Activated CD8-positive, alpha-beta memory T cell treated with anti-CD3 and anti-CD28 coated beads, Interleukin-2, amount 50 U/mL, for 4 hours (primary cell): ENCODE measurements at places on chromosomes 7 and 10.

DNA sequence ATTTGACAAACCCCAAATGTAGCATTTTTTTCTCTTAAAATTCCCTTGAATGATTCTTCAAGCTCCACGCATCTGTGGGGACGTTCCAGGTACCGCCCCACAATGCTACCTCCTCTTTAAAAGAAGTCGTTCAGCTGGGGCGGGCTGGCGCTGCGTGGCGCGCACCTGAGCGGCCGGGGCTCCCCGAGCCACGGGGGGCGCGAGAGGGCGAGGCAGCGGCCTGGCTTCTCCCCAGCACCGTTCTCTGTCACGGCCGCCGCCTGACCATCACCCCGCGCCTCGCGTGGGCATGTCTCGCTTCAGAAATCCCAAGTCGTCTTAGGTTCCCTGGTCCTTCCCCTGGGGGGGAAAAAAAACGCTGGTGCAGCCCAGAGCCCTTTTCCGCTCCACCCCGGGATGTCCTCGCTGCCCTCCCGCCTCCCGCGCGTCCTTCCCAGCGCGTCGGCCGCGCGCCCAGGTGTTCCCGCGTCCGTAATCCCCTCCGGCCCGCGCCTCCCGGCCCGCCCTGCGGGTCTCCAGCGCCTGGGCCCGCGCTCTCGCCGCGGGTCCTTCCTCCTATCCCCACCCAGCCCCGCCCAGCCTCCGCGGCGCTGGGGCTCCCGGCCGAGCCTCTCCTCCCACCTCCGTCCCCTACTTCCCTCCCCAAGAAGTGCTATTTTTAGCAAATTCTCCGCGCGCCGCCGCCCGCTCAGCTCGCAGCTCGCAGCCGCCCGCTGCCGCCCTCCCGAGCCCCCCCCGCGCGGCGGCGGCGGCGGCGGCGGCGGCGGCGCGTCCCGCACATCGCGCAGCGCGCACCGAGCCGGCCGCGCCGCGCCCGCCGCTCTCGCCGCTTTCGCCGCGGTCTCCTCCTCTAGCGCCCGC, 58.7 kb upstream of the PRPS1L1 start:
- DNase-seq, result no peak

GRCh38 chr7:39746103-39746819, 122.9 kb downstream of the RALA start:
- DNase-seq, result peak; percentile 65

GRCh38 chr7:120055300-120055699, 217.7 kb upstream of the KCND2 start:
- DNase-seq, result no peak

DNA sequence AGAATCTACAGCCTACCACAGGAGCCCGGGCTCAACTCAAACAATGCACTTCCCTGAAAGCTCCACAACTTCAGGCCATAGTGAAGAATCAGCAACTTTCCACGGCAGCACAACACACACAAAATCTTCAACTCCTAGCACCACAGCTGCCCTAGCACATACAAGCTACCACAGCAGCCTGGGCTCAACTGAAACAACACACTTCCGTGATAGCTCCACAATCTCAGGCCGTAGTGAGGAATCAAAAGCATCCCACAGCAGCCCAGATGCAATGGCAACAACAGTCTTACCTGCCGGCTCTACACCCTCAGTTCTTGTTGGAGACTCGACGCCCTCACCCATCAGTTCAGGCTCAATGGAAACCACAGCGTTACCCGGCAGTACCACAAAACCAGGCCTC, 22.3 kb downstream of the MUC12 start:
- DNase-seq, result no peak

- DNase-seq, result no peak
These were observed 303.9 kb upstream of the KCND2 start for GRCh38 chr7:119969054-119969453.

GRCh38 chr10:47333532-47333931, 11.3 kb downstream of the GDF2 start:
- DNase-seq, result no peak

- no peak for DNase-seq
These were observed 651.5 kb downstream of the TNS3 start for GRCh38 chr7:46930366-46930765.

DNA sequence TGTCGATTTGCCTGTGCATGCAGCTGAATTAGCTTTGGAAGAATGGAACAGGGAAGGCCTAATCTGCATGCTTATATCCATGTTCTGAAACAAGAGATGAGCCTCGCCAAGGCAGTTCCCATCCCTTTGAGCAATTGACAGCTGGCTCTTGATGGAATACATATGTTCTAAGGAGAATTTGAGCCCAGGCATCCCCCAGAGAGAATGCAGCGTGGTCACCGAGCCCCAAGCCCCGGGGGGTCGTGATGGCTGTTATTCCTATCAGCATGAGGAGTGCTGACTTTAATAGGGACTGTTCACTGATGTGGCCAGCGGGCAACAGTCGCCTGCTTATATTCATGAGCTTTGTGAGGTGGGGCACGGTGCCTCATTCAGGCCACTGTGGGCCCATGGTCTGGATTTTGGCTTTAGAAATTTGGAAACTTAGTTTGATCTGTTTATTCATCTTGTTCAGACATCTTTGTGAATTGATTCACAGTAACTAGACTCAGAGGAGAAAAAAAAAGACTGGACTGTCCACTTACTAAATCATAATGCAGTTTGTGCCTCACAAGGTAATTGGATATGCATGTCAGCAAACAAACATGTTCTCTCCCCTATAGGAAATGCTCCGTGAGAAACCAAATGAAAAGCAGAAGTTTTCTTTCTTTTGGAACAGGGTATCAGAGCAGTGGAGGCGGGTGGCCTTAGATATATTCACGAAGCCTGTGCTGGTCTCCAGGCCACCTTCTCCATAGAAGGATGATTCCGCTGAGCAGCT, 204.9 kb downstream of the CCDC3 start:
- DNase-seq, result no peak

DNA sequence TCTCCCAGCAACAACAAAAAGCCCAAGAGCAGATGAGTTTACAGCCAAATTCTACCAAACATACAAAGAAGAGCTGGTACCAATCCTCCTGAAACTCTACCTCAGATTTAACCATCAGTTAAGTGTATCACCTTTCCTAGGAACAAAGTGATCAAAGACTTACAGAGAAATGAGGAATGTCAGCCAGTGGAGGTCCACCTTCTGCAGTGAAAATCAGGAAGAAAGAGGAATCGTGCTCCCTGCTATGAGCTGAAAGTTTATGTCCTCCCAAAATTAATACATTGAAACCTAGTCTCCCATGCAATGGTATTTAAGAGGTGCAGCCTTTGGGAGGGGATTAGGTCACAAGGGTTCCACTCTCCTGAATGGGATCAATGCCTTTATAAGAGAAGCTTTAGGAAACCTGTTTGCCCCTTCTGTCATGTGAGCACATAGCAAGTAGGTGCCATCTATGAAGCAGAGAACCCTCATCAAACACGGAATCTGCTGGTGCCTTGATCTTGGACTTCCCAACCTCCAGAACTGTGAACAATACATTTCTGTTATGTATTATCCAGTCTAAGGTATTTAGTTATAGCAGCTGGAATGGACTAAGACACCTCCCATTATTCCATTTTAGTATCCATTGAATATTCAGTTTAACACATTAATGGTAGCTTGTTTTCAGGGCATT, 139.0 kb upstream of the FZD8 start:
- no peak for DNase-seq

GRCh38 chr7:39413636-39414223, 152.5 kb upstream of the YAE1 start:
- no peak for DNase-seq

DNA sequence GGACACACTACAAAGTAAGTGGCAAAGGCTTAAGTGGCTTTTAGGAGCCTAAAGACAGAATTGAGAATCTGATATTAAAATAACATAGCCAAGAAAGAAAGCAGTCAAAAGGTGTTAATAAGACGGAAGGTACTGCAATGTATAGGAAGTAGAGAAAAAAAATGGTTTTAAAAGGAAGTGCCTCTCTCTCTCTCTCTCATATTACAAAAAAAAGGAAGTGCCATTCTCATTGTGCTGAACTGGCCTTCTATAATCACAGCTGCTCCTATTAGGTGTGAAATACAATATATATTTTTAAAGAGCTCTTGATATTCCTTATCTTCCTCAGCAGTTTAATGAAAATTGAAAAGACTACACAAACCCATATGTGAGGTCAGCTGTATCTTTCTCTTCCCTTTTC, 199.4 kb upstream of the NPVF start:
- DNase-seq, result no peak

DNA sequence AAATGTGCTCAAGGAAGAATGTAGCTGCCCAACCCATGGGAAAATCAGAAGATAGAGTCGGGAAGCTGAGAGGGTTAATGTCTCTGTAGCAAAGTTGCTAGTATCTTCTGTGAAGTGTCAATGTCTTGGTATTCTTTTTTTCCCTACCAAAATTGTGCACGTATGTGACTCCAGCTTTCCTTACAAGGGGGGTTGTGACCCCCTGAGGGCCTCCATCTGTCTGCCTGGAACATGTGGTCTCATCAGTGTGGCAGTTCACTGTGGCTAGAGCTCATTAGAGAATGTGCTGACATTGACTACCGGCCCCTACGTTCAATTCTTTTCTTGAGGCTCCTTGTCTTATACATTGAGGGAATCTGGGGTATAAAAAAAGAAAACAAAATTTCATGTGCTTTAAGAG, 725.2 kb upstream of the CELF2 start:
- no peak for DNase-seq

DNA sequence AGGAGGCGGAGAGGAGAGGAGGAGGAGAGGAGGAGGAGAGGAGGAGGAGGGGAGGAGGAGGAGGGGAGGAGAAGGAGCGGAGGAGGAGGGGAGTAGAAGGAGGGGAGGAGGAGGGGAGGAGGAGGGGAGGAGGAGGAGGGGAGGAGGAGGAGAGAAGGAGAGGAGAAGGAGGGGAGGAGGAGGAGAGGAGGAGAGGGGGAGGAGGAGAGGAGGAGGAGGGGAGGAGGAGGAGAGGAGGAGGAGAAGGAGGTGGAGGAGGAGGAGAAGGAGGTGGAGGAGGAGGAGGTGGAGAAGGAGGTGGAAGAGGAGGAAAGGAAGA, 15.5 kb upstream of the CRCP start:
- DNase-seq, result no peak

DNA sequence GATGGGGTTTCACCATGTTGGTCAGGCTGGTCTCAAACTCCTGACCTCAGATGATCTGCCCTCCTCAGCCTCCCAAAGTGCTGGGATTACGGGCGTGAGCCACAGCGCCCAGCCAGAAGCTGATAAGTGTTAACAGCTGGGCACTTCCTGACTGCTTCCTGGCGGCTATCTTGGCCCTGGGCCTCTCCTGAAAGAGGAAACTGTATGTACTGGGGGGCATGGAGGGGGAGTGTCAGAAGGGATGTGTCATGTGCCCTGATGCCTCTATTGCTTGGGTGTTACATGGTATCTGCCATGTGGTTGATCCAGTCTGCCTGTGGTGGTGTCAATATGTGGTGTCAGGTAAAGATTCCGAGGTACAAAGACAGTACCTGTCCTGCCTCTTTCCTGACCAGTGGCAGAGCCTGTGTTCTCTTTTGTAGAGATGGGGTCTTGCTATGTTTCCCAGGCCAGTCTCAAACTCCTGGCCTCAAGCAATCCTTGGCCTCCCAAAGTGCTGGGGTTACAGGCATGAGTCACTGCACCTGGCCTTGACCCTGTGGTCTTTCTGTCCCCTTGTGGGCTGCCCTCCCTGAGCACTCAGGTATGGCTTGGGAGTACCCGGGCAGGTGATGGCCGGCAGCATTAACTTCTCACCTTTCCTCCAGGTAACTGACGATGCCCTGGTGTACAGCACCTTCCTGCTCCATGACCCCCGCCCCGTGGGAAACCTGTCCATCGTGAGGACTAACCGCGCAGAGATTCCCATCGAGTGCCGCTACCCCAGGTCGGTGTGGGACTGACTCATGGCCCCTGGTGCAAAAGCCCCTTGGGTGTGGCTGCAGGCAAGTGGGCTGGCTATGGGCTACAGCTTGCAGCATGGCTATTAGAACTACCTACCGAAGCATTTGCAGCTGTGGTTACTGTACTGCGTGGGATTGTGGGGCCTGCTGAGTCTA, 4.4 kb downstream of the ZP3 start:
- DNase-seq, result no peak

DNA sequence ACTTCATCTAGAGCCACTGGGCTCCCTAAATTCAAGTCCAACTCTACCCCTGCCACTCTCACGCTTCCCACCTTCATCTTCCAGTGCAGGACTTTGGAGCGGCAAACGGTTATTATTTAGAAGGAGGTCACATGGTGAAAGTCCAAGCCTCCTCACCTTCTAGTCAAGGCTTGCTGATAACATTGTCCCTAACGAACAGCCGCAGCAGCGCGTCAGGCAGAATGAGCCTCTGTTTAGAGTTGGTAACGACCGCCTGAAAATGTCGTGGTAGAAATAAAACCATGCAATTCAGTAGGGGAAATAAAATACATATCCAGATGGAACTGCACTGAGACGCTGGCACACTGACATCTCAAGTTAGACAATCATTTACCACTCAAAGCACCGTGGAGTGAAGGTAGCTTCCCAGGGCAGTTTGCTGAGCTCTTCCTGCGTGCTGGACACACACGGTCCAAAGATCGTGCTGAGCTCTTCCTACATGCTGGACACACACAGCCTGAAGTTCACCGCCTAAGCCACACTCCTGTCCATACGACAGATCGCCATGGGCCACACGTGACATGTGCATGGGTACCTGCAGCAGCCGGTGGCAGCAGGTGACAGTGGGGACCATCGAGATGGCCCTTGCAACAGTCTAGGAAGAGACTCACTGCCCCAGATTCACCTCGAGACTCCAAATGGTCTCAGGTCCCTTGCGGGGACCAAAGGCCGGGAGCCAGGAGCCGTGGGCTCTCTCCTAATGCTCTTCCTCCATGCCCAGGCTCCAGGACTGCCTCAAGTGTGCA, 323.5 kb downstream of the PTPRN2 start:
- DNase-seq, result no peak

DNA sequence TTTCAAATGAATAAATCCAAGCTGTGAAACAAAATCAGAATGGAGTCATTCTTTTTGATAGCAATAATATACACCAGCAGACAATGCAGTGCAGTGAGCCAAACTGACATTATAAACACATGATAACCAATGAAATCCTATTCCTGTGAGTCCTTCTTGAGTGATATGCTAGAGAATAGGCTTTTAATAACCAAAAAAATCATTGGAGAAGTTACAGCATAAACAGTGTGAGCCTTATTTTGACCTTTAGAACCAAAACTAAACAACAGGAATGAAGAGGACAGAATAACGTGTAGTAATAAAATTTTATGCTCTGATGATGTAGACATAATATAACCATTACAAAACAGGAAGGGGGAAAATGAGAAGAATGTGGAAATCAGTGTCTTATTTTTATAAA, 8.7 kb downstream of the HUS1 start:
- no peak for DNase-seq

DNA sequence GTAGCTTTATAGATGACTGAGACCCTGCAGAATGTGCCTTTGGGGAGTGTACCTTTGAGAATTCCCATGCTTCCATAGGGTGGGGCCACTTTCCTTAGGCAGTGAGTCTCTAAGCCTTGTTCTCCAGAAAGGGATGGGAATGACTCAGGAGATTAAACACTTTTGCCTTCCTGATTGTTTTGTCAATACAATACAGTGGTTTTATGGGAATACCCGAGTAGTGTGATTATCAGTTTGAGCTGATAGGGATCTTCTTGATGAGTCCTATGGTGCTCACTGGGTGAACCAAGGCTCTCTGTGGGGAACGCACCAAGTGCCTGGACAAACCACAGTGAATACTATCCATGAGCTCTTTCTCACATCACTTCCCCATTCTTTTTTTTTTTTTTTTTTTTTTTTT, 6.3 kb downstream of the MYOF start:
- DNase-seq, result no peak

- DNase-seq, result no peak
These were observed 79.7 kb upstream of the KCNMA1 start for GRCh38 chr10:77717336-77717735.
